ENCODE measurements at places on chromosomes 3 and 15. TPM values are rescaled to one million over a fixed set of nuclear protein-coding genes. Genes with fewer than 3 reads are reported as not detected.

Gene GOLGA8O
- total RNA-seq, result not detected

Gene LTF
- not detected for total RNA-seq

Gene ZDHHC19
- not detected for total RNA-seq

Gene LRRIQ4
- total RNA-seq, result not detected

Gene PLCL2
- 0.85 TPM for total RNA-seq

Gene CPB1
- not detected for total RNA-seq

Gene FHIT
- 3.7 TPM for total RNA-seq

Gene PLA2G4E
- total RNA-seq, result 5.1 TPM

Gene DNAH12
- not detected for total RNA-seq

Gene BTD
- 9.2 TPM for total RNA-seq

Gene AMIGO3
- 0.19 TPM for total RNA-seq

Gene EPHB1
- total RNA-seq, result not detected

Gene INTS14
- 37.1 TPM for total RNA-seq

Gene IQGAP1
- total RNA-seq, result 147 TPM

Gene EEF1AKMT4
- total RNA-seq, result 19.6 TPM

Gene IQCH
- total RNA-seq, result 2.6 TPM

All from airway epithelial cell (primary cell).